Stimulated activated CD4-positive, alpha-beta T cell treated with anti-CD3 and anti-CD28 coated beads, TNF-alpha, amount 100 ng/mL, for 48 hours (primary cell): ENCODE measurements at places on chromosomes 12 and 14.

DNA sequence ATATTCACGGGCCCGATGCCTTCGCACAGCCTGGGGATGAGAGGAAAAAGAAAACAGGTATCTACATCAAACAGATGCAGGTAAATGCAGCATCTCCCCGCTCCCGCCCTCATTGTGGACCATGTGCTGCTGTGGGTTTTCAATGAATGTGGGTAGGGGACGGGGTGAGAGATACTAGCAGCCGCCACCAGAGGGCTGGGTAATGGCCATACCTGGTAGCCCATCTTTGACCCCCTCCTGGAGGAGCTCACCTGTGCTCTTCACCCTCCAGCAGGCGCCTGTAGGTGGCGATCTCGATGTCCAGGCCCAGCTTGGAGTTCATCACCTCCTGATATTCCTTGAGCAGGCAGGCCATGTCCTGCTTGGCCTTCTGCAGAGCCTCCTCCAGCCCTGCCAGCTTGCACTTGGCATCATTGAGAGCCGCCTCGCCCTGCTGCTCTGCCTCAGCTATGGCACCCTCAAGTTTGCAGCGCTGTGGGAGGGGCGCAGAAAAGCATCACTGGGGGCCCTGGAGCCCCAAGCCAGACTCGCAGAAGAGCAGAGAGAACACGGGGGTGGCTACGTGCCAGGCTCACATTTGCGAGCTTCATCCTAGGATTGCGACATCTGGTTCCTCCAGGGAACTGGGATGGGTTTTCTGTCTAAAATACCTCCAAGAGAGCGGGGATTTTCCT is 10.2 kb downstream of the KRT82 start:
- DNase-seq, result no peak

DNA sequence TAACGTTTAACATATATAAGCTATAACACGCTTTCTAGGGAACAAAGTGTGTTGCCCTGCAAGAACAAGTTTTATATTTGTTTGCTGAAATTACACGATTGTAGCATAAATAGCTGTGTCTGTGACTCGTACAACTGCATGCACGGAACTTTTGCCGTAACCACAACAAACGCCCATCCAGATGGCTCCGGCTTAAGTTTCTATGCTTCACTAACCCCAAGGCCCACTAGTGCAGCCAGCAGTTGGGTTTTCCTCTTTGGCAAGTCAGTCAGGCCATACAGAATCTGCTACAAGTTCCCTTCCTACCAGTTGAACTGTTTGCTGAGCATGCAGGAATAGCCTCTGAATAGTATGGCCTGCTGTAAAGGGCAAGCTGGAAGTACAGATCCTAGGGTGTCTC is 12.1 kb downstream of the CSRP2 start:
- no peak for DNase-seq

- DNase-seq, result no peak
These were observed 9.4 kb downstream of the RNF41 start for GRCh38 chr12:56212361-56212760.

- no peak for DNase-seq
These were observed 286.4 kb upstream of the TMEM132C start for GRCh38 chr12:127980585-127980984.

DNA sequence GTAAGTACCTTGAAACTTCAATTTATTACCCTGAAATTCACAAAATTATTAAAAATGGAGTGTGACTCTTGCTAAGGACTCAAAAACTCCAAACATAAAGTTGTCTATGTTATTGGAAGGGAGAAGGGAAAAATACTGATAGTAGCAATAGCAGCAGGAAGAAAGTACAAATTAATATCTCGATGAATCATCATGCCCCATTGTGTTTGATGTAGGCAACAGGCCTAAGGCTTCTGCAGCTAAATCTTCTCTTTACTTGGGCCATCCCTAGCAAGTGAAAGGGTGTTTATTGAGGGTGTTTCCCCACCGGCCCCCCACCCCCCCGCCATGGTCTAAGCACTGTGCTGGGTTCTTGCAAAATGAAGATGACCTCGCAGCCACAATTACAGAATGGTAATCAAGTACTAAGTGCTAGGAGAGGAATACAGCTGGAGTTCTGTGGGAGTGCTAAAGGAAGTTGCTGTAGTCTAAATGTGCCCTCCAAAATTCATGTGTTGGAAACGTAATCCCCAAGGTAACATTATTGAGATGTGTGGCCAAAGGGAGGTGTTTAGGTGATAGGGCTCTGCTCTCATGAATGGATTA is 76.5 kb downstream of the SNAPC1 start:
- no peak for DNase-seq

DNA sequence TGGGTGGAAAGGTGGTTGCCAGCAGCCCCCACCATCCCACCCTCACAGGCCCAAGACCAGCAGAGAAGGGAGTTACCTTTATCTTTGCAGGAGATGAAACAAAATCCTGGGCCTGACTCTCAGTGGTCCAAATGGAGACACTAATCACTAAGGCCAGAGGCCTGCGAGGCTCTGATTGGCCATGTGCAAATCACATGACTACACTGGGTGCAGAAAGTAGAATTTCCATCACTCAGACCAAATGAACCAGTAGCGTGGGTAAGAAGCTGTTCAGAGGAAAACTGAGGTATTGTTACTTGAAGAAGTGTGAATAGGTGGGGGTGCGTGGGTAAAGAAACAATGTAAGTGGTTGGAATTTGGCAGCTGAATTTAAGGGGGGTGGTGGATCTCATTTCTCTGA is 20.2 kb upstream of the PPP1CC start:
- DNase-seq, result no peak

GRCh38 chr12:113333418-113333750 is 1.5 kb downstream of the SLC8B1 start:
- no peak for DNase-seq

- no peak for DNase-seq
These were observed 428.1 kb downstream of the FLRT2 start for GRCh38 chr14:85958069-85958468.

DNA sequence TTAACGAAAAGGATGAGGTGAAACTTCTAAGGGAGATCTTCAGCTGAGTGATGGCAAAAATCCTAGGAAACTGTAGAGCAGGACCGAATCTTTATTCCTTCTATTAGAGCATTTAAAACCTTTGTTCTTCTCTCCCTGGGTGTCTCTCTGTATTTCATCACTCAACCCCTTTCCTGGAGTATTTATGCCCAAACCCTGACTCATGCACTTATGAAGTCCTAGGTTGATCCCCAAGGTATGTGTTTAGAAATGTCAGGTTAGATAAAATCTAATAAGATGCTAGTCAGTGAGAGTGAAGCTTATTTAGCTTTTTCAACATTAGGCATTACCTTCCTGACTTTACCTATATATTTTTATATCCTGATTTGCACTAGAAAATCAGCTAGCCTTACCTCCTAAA is 239.8 kb upstream of the NPAS3 start:
- DNase-seq, result no peak

DNA sequence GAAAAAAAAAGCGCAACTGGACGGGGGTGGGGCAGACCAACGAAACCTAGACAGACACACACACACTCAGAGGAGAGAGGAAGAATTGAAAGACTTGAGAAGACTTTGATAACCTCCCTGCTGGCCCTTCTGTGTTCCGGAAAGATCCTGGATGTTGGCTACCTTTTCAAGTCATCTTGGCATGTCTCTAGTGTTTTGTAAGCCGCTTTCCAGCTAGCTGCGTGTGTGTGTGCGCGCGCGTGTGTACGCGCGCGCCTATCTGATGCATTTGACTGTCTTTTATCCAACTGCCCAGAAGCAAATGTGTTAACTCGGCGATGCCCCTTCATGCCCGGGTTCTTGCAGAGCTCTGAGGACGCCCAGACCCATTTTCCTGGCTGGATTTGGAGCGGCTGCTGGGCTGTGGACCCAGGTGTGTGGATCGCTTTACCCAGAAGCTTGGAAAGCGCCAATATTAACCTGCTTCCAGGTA is 664 bp downstream of the LRFN5 start:
- no peak for DNase-seq

DNA sequence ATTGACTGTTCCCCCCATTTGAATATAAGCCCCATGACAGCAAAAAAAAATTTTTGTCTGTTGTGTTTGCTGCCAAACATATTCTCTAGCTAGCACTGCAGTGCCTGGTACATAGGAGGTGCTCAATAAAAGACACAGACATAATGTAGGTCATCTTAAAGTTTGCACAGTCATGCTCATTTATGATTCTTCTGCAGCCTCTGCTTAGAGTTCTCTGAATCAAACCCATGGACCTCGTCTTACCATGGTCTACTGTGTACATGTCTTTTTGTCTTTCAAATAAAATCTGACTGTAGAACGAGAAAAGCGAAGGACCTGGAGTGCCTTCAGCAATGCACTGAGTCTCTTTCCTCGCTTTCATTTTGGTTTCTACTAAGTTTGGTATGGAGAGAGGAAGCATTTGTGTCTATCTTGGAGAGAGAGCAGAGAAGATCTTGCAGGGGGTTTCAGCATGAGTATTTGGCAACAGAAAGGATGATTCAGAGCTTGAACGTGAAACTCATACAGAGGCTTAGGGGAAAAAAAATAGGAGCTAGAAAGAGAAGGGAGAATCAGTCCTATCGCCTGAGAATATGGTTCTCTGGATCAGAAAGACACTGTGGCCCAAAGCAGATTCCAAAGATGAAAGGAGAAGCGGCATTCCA is 38.8 kb upstream of the TMCC3 start:
- DNase-seq, result no peak

- DNase-seq, result no peak
These were observed 12.7 kb downstream of the SERPINA5 start for GRCh38 chr14:94593749-94594431.

DNA sequence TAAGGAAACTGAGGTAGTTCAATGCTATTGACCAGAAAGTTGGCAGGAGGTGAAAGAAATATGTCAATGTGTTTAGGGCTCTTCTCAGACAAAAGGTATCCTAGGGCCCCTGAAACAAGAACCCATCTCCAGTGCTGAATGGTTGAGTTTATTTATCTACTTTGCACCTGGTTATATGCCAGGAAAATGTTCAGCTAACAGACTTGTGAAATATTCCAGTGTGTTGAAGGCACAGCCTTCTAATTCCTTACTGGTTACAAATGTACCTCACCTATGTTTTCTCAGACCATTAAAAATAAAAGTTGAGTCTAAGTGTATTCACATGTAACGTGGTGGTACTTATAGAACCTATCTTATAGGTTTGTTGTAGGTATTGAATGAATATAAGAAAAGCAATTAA is 511.7 kb upstream of the SEL1L start:
- DNase-seq, result no peak

DNA sequence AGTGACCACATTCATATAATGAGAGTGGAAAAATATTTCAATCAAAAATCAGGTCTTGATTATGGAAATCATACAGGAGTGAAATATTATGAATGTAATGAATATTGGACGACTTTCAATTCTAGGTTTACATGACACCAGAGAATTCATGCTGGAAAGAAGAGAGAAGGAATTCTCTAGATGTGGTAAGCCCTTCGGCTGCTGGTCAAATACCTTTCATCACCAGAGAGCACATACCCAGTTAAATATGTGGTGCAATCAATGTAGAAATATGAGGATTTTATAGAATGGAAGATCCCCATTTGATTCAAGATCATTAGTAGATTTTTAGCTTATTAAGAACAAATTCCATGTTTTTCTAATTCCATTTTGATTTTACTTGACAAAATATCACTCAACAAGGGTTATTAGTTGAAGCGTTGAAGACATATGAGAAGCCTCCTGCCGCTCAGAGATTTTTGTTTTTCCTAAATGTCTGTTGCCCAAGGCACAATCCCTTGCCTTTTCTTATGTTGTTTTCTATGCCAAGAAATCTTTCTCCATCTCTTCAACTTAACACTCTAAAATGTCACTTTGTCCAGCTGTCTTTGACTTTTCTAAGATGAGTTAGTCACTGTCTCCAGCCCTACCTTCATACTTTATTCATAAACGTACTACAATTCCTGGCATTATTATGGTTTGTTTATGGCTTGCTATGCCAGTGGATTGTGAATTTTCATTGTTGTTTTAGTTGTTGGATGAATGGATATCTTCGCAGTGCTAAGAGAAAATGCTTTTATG is 72.8 kb upstream of the ZDHHC17 start:
- no peak for DNase-seq

- no peak for DNase-seq
These were observed 14.6 kb upstream of the DDHD1 start for GRCh38 chr14:53167602-53168328.

DNA sequence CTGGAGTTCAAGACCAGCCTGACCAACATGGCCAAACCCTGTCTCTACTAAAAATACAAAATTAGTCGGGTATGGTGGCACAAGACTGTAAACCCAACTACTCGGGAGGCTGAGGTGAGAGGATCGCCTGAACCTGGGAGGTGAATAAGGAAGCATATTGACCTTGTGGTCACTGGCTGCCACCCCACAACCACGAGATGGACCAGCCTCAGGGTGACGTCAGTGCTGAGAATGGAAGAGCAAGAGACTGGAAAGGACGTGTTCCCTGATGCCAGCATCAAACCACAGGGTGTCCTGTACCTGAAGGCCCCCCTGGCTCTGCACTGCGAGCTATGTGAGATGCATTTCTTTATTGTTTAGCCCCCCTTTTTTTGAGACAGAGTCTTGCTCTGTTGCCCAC is 45.9 kb upstream of the BDKRB2 start:
- no peak for DNase-seq

- DNase-seq, result no peak
These were observed 722 bp downstream of the TMED8 start for GRCh38 chr14:77375973-77376770.

GRCh38 chr12:52532636-52533035 is 12.4 kb upstream of the KRT5 start:
- DNase-seq, result no peak

DNA sequence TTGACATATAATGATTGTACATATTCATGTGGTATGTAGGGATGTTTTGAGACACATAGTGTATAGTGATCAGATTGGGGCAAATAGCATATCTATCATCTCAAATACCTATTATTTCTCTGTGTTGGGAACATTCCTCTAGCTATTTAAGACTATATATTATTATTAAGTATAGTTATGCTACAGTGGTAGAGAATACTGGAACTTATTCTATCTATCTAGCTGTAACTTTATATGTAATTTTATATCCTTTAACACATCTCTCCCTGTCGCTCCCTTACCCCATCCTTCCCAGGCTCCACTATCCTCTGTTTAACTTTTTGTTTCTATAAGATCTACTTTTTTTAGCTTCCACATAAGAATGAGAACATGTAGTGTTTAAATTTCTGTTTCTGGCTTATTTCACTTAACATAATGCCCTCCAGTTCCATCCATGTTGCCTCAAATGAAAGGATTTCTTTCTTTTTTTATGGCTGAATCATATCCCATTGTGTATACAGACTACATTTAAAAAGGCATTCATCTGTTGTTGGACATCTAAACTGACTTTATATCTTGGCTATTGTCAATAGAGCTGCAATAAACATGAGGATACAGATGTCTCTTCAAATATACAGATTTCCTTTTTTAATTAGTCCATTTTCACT is 102.1 kb upstream of the GZMB start:
- no peak for DNase-seq

- no peak for DNase-seq
These were observed 22.4 kb upstream of the GPR33 start for GRCh38 chr14:31510222-31510621.

GRCh38 chr12:120540445-120540844 is 6.3 kb downstream of the RNF10 start:
- no peak for DNase-seq
